ENCODE measurements at places on chromosomes 2 and 18. TPM values are rescaled to one million over a fixed set of nuclear protein-coding genes. Genes with fewer than 3 reads are reported as not detected.

DNA sequence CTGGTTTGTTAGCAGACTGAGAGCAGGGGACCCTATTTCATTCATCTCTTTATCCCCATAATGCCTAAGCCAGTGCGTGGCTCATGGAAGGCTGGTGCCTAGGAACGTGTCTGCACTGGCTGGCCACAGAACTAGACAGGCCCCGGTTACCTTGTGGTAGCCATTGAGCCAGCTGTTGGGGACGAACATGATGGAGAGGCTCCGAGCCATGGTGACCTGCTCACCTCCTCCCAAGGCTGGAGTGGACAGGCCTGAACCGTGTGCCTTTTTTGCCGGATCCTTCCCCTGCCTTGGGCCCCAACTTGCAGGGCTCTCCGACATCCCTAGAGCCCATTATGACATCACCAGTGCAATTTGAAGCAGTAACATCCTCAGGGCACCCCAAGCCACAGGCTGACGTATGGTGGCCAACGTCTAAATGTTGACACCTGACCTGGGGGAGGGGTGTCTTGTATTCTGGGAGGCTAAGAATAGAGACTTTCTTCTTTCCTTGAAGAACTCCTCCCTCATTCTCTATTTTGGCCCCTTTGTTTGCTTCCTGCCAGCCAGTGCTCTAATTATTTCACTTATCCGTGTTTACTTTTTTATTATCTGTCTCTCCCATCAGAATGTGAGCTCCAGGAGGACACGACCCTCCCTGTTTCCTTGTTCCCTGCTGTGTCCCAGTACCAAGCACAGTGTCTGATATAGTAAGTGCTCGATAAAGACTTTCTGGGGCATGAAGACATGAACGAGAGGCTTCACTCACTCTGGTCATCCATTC lies 12.2 kb upstream of the DNPEP start:
- no peak for DNase-seq
- no peaks in the 10 kb centered on the region for H3K36me3 ChIP-seq
- peaks cover 12% of the 10 kb centered on the region for H3K4me1 ChIP-seq
- H3K27ac ChIP-seq = no peak overlapping the region
- H3K4me3 ChIP-seq = no peak overlapping the region
- no peaks in the 10 kb centered on the region for H3K27me3 ChIP-seq

Gene SH3RF3
- 2.5 TPM for total RNA-seq

Gene RRM2
- 21.4 TPM for total RNA-seq

- no peaks in the 10 kb centered on the region for H3K27me3 ChIP-seq
- no peak overlapping the region for H3K4me3 ChIP-seq
- DNase-seq = no peak
- peaks cover 26% of the 10 kb centered on the region for H3K4me1 ChIP-seq
- peaks cover 4% of the 10 kb centered on the region for H3K36me3 ChIP-seq
These were observed 27.6 kb downstream of the BCL2L11 start for GRCh38 chr2:111148225-111148873.

Gene ANKRD62
- under 0.01 TPM for total RNA-seq

Gene RTKN
- 29.3 TPM for total RNA-seq

DNA sequence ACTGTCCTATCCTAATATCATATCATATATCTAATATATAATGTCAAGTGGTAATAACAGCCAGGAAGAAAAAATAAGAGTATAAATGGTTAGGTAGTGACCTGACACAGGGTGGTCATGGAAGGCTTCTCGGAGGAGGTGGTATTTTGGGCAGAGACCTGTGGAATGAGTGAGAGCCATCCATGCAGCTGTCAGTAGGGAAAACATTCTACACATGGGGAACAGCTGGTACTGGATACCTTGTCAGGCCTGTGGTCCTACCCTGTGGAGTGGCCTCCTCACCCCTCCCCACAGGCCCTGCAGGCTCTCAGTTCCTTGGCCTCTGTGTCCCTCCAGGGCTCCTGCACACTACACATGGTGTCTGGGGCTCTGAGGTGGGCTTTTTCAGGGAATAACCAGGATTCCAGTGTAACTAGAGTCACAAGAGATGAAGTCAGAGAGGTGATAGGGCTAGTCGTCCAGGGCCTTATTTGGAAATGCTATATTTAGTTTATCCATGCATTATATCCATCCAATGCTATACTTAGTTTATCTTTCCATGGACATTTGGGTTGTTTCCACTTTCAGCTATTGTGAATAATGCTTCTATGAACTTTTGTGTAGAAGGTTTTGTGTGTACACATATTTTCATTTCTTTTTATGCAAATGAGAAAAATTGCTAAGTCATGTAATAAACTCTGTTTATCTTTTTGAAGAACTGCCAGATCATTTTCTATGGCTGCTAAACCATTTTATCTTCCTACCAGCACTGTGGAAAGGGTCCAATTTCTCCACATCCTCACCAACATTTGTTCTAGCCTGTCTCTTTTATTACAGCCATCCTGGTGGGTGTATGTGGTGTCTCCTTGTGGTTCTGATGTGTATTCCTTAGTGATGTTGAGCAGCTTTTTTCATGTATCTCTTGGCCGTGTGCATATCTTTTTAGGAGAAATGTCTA lies 75.6 kb downstream of the TPGS2 start:
- H3K36me3 ChIP-seq = no peaks in the 10 kb centered on the region
- H3K4me1 ChIP-seq = no peaks in the 10 kb centered on the region
- H3K27me3 ChIP-seq = no peaks in the 10 kb centered on the region
- no peak for DNase-seq
- no peak overlapping the region for H3K4me3 ChIP-seq
- H3K27ac ChIP-seq = no peak overlapping the region

Gene ARMC9
- 13.9 TPM for total RNA-seq

DNA sequence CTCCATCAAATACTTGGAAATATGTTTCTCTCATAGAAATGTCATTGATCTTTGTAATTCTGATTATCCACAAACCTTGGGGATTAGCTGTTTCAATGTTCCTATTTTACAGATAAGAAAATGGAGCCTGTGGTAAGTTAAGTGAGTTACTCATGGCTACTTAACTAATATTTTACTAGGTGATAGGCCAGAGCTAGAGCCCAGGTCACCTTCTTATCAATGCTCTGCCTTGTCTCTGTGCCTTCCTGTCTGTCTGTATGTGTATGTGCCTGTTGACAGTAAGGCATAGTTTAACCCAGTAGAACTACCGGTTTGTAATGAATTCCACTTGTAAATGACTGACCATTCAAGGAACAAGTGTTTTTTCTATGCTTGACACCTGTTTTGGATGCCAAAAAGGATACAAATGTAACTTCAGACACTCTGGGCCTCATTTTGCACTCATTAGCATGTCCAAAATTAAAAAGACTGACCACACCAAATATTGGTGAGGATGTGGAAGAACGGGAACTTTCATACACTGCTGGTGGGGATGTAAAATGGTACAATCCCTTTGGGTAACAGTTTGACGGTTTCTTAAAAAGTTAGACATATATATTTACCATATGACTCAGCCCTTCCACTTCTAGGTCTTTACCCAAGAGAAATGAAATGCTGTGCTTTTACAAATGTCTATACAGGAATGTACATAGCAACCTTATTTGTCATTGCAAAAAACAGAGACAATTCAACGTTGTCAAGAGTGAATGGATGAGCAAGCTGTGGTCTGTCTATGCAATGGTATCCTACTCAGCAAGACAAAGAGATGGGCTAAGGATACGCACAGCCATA lies 19.6 kb upstream of the IL1A start:
- no peak overlapping the region for H3K27ac ChIP-seq
- H3K27me3 ChIP-seq = no peaks in the 10 kb centered on the region
- H3K4me1 ChIP-seq = no peaks in the 10 kb centered on the region

Gene IL1R1
- 17.3 TPM for total RNA-seq

GRCh38 chr2:196703695-196704094 lies 64.2 kb downstream of the CCDC150 start:
- H3K27me3 ChIP-seq = no peaks in the 10 kb centered on the region
- H3K27ac ChIP-seq = no peak overlapping the region
- H3K4me3 ChIP-seq = no peak overlapping the region
- DNase-seq = no peak
- no peaks in the 10 kb centered on the region for H3K36me3 ChIP-seq

DNA sequence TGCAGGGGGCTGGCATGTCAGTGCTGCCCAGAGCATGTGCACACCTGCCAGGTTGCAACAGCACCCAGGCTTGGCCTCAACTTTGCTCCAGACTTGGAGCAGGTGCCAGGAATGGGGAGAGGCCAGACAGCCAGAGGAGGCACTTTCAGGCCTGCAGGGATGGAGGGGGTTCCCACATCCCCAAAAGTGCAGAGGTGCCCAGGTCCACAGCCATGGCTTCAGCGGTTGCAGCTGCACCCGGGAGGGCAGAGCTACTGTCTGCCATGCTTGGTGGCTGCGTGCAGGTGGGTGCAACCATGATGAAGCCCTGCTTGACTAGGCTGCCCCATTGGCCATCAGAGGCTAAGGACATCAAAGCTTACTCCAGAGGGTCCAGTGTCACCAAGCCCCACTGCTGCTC lies 196.8 kb upstream of the VRK2 start:
- H3K27me3 ChIP-seq = no peaks in the 10 kb centered on the region
- no peaks in the 10 kb centered on the region for H3K4me1 ChIP-seq
- no peaks in the 10 kb centered on the region for H3K36me3 ChIP-seq
- no peak for DNase-seq
- H3K4me3 ChIP-seq = no peak overlapping the region

DNA sequence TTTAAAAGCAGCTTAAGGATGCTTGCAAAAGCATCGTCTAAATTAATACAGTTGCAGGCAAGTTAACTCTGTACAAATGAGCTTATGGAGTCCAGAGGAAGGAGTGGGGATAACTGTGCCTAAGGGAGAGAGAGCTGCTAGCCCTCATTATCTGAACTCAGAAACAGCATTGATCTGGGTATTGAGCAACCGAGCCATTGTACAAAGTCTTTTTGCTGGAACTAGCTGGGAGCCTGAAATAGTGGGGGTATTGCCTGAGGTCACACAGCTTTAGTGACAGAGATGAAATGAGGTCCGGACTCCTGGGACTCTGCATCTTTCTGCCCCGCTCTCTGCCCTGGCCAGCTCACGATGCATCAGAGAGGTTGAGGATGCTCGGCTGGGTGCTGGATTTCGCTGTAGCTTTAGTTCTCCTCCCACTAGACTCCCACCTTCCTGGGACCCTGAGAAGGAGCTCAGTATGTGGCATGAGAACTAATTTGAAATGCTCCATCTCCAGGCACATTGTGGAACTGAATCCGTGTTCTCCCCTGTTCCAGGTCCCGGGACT lies 67.5 kb upstream of the ATG16L1 start:
- no peak overlapping the region for H3K27ac ChIP-seq
- no peaks in the 10 kb centered on the region for H3K27me3 ChIP-seq
- no peak overlapping the region for H3K4me3 ChIP-seq
- H3K36me3 ChIP-seq = peaks cover 50% of the 10 kb centered on the region
- no peak for DNase-seq

- DNase-seq = no peak
- H3K36me3 ChIP-seq = no peaks in the 10 kb centered on the region
- H3K27me3 ChIP-seq = no peaks in the 10 kb centered on the region
- no peak overlapping the region for H3K4me3 ChIP-seq
These were observed 53.9 kb upstream of the CYTIP start for GRCh38 chr2:157497638-157498314.

Gene SMCHD1
- 32.8 TPM for total RNA-seq

Gene IL37
- not detected for total RNA-seq

GRCh38 chr2:5057891-5058351 lies 634.3 kb upstream of the SOX11 start:
- no peak overlapping the region for H3K4me3 ChIP-seq
- no peaks in the 10 kb centered on the region for H3K27me3 ChIP-seq

Gene HTR2B
- total RNA-seq = 0.76 TPM

GRCh38 chr18:79584491-79585394 lies 94.9 kb upstream of the CTDP1 start:
- DNase-seq = no peak
- H3K4me1 ChIP-seq = peaks cover 8% of the 10 kb centered on the region
- H3K27me3 ChIP-seq = peaks cover 81% of the 10 kb centered on the region
- H3K4me3 ChIP-seq = no peak overlapping the region
- H3K27ac ChIP-seq = no peak overlapping the region
- H3K36me3 ChIP-seq = no peaks in the 10 kb centered on the region

Gene SCYGR4
- not detected for total RNA-seq

- no peak overlapping the region for H3K27ac ChIP-seq
- no peak overlapping the region for H3K4me3 ChIP-seq
- H3K36me3 ChIP-seq = no peaks in the 10 kb centered on the region
- no peak for DNase-seq
- no peaks in the 10 kb centered on the region for H3K27me3 ChIP-seq
- H3K4me1 ChIP-seq = peaks cover 4% of the 10 kb centered on the region
These were observed 251.9 kb upstream of the CHAC2 start for GRCh38 chr2:53515435-53516332.

- no peaks in the 10 kb centered on the region for H3K27me3 ChIP-seq
- H3K27ac ChIP-seq = no peak overlapping the region
- no peaks in the 10 kb centered on the region for H3K4me1 ChIP-seq
- DNase-seq = no peak
These were observed 3.8 kb upstream of the CNDP1 start for GRCh38 chr18:74530584-74530862.

Gene ACTG2
- 107 TPM for total RNA-seq

- H3K4me3 ChIP-seq = no peak overlapping the region
- H3K4me1 ChIP-seq = no peaks in the 10 kb centered on the region
- H3K27ac ChIP-seq = no peak overlapping the region
- no peak for DNase-seq
- no peaks in the 10 kb centered on the region for H3K36me3 ChIP-seq
These were observed 30.7 kb upstream of the MLPH start for GRCh38 chr2:237456200-237456843.

DNA sequence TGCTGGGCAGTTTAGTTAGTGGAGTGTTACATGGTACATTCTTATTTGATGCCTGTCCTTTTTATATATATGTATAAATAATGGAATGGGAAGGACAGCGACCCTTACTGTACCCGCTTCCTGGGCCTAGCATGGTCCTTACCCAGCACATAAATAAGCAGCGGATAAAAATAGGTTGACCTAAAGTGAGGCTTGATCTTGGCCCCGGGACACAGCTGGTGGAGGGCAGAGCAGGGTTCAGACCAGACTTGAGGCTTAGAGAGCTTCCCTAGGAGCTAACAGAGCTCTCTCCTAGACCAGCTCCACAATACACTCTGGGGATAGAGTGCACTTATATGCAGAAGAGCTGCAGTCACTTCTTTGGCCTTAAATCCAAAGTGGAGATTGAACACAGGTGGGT lies 46.9 kb upstream of the RPL31 start:
- H3K4me3 ChIP-seq = no peak overlapping the region
- H3K27ac ChIP-seq = no peak overlapping the region
- no peak for DNase-seq
- no peaks in the 10 kb centered on the region for H3K36me3 ChIP-seq
- peaks cover 14% of the 10 kb centered on the region for H3K4me1 ChIP-seq

Data from esophagus squamous epithelium (tissue), 5 donors.